ENCODE measurements at places on chromosomes 6 and 20.

DNA sequence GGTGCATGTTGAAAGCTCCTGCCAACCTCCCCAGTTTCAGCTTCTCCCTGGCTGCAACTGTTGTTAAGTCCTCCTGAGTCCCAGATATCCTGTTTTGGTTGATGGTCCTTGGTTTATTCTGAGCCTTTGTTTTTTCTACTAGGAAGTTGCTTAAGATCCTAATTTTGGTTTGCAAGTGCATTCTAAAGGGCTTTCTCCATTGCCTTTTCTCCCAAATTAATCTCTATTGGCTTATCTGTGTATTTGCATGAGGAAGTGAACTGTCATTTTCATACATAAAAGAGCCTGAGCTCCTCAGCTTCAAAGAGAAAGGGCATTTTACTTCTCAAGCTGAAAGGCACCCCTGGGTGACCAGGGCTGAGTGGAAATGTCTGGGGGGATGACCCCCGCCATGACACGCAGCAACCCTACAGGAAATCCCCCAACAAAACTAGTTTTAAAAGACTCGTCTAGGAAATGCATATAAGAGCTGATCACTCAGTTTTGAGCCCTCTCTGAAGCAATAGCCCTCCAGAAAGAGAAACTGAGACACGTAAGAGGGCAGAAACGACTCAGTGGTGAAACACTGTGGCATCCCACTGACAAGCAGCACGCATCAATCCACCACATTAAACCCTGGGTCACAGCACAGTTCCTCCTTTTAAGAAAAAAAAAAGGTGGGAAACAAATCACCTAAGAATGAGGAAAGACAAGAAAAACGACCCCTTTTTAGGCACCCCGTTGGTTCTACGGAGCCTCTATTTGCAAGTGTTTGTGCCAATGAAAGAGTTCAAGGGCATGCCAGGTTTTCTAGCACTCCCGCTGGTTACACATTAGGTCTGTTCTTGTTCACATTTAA is 140.9 kb downstream of the THBS2 start:
- DNase-seq, result no peak

DNA sequence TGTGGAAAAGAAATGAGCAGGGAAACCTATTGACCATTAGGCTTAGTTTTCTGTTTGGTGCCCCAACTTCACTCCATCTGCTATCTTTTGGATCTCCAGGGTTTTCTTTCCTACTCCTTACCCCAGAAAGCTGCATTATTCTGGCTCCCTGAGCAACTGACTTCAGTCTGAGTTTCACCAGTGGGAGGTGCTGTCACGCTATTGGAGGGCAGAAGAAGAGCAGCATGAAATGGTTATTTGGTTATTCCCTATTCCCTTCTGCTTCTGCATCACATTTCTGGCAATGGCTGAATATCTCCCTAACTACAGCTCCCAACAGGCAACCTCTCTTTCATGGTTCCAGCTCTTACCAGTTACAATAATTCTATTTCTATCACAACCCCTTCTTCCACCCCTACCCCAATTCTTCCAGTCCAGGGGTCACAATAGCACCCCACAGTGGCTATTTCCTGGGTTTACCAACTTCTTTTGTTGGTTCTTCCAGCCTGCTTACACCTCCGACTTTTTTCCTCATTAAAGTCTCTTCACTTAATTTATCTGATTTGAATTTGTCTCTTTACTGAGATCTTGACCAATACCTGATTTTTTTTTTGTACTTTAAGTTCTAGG is 311.5 kb downstream of the PLCB1 start:
- no peak for DNase-seq

GRCh38 chr6:68468244-68468884 is 166.7 kb upstream of the ADGRB3 start:
- DNase-seq, result no peak

GRCh38 chr20:1394686-1395085 is 1.8 kb upstream of the FKBP1A start:
- no peak for DNase-seq

DNA sequence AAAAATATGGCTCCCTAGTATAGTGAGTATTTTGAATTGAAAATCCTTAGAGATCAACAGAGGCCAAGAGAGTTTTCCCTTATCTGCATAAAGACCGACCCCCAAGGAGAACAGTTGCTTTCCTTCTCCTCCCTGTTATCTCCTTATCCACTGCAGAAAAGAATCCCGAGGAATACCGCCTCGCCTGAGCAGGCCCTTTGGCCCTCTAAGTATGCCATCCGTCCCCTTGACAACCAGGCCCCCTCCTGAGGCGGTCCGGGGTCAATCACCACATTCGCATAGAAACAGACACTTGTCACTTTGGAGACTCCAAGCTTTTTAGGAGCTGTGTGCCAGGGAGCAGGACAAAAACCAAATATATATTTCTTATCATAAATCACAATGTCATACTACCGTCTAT is 15.9 kb upstream of the GGTLC1 start:
- no peak for DNase-seq

DNA sequence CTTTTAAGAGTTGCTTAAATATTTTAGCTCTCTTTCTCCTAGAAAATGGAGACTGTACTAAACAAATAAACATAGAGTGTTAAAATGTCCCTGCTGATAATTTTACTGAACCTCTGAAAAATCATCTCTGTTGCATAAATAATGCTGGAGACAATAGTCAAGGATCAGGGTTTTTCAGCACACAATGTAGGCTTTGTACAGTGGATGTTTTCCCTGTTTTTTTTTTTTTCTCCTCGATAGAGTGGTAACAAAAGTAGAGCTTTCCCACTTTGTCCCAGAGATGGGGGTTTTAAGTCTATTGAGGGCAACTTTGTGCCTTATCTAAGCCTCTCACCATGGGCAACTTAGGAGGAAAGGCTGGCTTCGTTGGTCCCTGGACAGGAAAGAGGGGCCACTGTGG is 222.6 kb upstream of the HDDC2 start:
- no peak for DNase-seq

GRCh38 chr6:170388113-170388512 is 81.6 kb downstream of the FAM120B start:
- no peak for DNase-seq

GRCh38 chr6:513961-514360 is 122.4 kb downstream of the IRF4 start:
- no peak for DNase-seq

DNA sequence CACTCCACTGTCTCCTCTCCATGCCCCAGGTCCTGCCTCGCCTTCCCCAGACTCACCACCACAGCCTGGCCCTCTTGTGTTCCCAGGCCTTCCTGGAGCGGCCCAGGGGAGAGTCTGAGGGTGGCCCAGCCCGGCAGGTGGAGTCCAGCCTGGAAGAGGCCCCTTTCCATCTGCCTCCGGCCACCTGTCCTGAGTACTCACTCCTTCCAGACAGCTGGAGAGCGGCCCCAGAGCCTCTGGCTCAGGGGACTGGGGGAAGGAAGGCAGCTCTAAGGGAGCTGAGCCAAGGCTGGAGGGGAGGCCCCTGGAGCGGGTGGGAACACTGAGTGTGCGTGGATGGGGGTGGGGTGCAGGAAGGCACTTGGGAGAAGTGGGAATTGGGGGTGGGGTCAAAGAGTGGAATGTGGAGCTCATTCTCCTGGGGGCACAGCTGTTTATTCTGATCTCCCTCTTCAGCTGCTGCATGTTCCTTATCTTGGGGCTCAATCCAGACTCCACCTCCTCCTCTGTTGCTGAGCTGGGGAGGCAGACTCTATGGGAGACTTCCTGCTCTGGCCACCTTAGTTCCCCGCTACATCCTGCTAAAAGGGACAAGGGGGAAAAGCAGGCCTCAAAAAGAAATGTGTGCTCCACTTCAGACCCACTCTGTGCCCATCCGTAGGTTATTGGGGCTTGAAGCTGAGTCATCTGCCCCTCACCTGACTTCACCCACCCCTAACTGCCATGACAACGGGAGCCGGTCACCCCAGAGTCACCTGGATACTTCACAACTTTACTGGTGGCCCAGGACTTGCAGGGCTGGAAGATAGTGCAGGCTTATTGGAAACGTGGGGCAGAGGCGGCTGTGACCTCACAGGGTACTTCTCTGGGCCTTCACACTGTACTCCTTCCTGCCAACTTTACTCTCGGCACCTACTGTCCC is 19.5 kb upstream of the TAF8 start:
- peak; percentile 79 for DNase-seq

DNA sequence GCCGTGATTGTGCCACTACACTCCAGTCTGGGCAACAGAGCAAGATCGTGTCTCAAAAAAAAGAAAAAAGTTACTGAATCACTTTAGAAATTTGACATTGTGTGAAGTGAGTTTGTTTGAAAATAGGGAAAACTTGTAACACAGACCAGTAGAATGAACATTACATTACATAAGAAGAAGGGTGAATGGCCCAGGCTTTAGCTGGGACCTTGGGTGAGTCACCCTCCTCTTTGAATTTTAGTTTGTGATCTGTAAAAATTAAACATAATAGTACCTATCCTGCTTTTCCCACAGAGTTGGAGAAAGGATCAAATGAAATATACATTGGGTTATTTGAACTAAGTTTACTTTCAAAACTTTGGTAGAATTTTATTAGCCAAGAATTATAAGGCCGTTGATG is 56.3 kb downstream of the KCNS1 start:
- DNase-seq, result no peak

GRCh38 chr6:43949551-43949991 is 177.7 kb downstream of the MRPL14 start:
- DNase-seq, result no peak

GRCh38 chr20:15235471-15236198 is 898.2 kb upstream of the FLRT3 start:
- DNase-seq, result no peak

DNA sequence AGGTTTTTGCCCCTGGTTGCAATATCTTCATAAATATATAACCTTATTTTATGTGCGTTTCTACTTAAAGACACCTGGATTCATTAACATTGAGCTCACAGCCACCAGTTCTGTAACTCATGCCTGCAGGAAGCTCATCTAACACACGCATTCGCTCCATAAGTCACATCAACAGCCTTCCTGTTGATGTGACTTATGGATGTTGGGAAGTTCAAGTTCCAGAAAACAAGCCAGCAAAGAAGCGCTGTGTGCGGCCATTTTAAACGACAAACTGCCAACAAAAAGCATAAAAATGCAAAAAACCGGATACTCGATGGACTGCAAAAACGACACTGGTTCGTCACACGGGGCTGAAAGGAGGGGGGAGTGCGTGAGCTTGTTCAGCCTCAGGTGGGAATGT is 77.9 kb upstream of the NFATC2 start:
- DNase-seq, result no peak

GRCh38 chr6:48664826-48665225 is 553.8 kb upstream of the PTCHD4 start:
- DNase-seq, result no peak

- no peak for DNase-seq
These were observed 63.9 kb downstream of the CHMP4B start for GRCh38 chr20:33875055-33875454.

DNA sequence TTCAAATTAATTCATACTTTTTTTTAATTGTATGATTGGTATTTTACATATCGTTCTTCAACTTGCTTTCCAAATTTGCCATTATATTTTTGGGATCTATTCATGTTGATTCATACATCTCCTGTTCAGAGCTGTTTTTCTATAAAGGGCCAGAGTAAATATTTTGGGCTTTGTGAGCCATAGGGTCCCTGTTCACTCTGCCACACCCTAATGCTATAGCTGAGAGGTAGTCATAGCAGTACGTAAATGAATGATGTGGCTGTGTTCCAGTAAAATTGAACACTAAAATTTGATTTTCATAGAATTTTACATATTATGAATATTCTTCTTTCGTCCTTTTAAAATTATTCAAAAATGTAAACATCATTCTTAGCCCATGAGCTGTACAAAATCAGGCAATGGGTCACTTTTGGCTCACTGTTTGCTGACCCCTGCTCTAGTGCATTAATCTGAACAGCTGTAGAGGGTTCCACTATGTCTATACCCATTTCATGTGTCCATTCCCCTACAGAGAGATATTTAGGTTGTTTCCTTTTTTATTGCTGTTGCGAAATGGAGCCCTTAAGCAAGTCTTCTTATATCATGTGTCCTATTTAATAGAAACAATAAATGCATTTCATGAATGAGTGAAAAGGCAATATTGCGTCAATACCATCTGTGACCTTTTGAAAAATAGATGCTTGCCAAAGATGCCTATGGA is 136.4 kb upstream of the SALL4 start:
- DNase-seq, result no peak

DNA sequence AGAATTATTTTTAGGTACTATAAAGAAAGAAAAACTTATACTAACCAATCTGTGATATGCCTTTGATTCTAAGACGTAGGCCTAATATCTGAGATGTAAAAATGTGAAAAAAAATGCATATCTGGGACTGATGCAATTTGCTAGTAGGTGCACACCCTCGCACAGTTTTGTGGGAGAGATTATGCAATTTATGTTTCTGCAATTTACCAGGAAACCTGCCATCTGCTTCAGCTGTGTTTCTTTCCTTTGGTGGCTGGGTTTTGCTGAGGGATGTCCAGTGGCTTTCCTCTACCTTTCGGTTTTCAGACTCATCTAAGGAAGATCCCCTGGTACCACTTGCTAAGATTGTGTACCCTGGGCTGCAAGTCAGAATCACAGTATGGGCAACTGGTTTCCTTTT is 186.9 kb downstream of the ZFP64 start:
- DNase-seq, result no peak

GRCh38 chr6:40960742-40961430 is 78.1 kb downstream of the UNC5CL start:
- peak; percentile 6 for DNase-seq

DNA sequence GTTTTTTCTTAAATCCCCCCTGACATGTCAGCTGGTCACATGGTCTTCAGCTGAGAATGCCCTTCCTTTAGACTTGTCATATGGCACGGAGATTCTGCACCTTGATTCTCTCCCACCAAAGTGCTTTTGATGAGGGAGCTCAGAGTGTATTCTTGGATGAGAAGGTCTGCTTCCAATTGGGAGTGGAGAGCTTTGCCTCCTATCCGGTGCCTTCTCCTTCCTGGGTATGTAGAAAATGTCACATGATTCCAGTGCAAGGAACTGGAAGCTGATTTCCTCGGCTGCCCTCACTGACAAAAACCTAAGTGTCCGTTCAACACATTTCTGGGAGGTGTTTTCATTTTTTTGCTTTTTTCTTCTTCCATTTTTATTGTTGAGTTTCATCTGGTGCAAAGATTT is 197.2 kb downstream of the TFAP2C start:
- DNase-seq, result no peak

GRCh38 chr20:13671512-13671911 is 32.8 kb upstream of the TASP1 start:
- DNase-seq, result no peak

GRCh38 chr6:30882759-30883684 is 1.3 kb upstream of the DDR1 start:
- DNase-seq, result no peak

DNA sequence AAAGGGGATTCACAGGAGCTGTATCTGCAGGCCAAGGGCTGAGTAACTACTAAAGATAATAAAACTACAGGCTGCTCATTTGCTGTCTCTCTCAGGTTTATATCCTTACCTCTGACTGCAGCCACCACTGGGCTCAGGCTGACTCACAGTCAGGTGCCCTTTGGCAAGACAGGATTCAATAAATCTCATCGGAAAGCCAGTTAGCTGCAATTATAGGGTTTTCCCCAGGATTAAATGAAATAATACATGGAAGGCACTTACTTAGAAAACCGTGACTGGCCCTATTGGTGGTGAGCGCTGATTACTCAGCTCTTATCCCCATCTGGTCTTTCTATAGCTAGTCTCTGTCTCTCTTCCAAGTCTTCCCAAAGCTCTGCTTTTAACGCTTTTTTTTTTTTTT is 26.4 kb downstream of the RMND1 start:
- DNase-seq, result no peak

GRCh38 chr6:40799296-40800140 is 212.4 kb upstream of the LRFN2 start:
- no peak for DNase-seq

GRCh38 chr20:4956200-4956810 is 45.0 kb downstream of the SLC23A2 start:
- DNase-seq, result no peak
